MG63 (cell line): ENCODE measurements at places on chromosomes 1 and 21. TPM values are rescaled to one million over a fixed set of nuclear protein-coding genes. Genes with fewer than 3 reads are reported as not detected.

- DNase-seq = no peak
Measured at GRCh38 chr1:196355206-196355786, 252.9 kb downstream of the KCNT2 start.

DNA sequence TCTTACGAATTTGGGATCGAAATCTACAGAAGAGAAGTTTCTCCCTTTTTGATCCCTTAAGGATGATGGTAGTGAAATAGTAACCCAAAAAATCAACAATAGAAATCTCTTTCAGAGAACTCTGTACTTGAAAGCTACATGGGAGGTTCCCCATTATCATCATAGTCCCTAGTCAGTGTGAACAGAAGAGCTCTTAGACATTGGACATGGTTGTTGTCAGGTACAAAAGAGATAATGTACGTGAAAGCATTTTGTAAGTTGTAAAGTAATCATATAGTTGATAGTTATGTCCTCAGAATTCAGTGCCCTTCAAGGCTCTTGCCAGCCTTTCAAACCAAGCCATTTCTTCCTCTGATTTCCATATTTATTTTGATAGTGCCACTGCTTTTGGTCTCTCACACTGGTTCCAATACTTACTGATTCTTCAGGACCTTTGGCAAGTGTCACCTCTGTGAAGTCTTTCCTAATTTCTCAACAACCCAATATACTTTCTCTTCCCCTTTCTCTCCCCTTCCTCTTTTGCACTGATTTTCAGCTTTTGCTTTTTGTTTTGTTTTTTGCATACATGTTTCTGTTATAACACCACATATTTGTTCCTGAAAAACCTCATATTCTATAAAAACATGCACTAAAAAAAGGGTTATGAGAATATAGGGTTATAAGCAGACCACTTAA is 22.4 kb downstream of the VPS45 start:
- DNase-seq = no peak

C1orf53 gene
- total RNA-seq = 7.6 and 12.6 TPM in 2 replicates

SPATA17 gene
- total RNA-seq = 0.35 and 3.4 TPM in 2 replicates
